RPMI7951 (cell line): ENCODE measurements at places on chromosomes 3 and 15.
A peak's percentile ranks its signal among the peaks of the same experiment; 100 is the strongest.

GRCh38 chr3:141851411-141851810 lies 25.0 kb upstream of the ATP1B3 start:
- DNase-seq: peak; percentile 9

- DNase-seq: peak; percentile 67
These were observed 9.2 kb upstream of the RFC4 start for GRCh38 chr3:186815435-186815834.

- peak; percentile 64 for DNase-seq
These were observed 63.0 kb downstream of the CHSY1 start for GRCh38 chr15:101188637-101189408.

- DNase-seq: no peak
These were observed 13.3 kb downstream of the CORO2B start for GRCh38 chr15:68592054-68592453.
